Activated CD4-positive, CD25-positive, alpha-beta regulatory T cell (primary cell): ENCODE measurements at places on chromosomes 5 and 9.

- DNase-seq: no peak
Observed at GRCh38 chr5:139554264-139554663, 6.9 kb upstream of the UBE2D2 start.

DNA sequence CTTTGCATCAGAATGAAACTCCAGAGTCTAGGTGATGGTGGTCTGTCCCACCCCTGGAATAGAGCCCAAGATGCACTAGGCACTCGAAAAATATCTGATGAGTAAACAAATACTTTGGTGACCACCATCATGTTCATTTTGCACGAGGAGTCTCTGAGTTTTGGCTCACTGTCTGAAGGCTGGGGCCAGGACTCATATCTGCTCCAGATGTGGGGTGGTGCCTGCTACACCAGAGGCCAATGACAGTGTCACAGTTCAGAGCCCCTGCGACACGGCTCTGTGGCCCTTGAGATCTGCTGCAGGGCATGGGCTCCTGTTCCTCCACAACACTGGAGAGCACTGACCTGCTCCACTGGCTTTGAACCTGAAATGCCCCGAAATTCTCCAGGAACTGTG, 164.6 kb downstream of the ROR2 start:
- DNase-seq: no peak

DNA sequence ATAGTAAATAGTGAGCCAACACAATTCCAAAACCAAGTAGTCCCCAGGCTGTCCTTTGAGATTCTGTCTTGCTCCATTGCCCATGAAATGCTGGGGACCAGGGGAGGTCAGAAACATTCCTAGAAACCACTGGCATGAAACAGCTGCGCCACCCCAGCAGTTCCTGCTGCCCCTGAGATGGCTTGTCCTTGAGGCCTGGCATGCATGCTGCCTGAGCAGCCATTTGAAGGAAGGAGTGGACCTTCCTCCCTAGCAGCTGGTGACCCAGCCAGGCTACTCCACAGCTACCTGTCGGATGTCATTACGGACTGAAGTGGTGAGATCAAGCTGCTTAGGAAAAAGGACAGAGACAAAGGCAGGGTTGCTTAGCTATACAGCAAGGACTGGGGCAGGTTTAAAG, 260.6 kb downstream of the DENND1A start:
- DNase-seq: no peak

- no peak for DNase-seq
Observed at GRCh38 chr9:92332577-92333281, 7.0 kb downstream of the CENPP start.

DNA sequence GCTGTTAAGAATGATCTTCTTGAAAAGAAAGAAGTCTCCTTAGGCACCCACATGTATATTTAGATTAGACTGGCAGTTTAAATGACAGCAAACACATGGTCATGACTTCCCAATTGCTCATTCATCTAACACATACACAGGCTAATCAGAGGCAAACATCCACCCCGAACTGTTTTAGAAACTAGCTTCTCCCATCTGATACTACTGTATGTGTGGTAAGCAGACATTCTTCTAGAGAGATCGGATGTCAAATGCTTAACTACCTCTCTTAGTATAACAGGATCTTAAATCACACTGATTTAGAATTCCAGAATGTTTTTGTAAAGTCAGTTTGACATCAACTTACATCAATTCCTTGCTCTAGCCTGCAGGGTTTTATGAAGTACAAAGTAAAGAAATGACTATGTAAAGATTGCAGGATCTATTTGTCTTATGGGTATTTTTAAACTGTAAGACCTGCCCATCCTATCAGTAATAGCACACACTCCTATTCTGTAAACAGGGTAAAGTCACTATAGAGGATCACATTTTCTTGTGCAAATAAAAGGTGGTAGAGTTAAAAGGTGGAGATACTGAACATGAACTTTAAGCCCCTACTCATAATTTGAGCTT, 239.7 kb downstream of the MLLT3 start:
- no peak for DNase-seq

DNA sequence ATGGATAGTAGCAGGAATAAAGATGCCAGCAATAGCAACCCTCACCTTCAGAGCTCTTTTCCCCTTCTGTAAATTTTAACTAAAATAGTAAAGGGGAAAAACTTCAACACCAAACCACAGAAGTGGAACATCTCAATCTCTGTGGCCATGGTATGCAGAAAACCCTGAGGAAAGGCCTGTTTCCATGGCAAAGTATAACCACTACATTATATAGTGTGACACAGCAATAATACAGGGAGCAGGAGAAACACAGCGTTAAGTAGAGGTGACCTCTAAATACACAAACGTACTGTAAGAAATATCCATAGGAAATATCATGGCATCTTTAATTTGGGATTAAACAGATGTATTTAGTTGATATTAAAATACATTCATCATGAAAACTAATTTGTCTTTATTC, 106.4 kb downstream of the SLC24A2 start:
- DNase-seq: no peak

GRCh38 chr9:108874058-108874788, 12.2 kb downstream of the ACTL7A start:
- DNase-seq: no peak
